ENCODE measurements at places on chromosomes 13 and 19.

- no peak for DNase-seq
Measured at GRCh38 chr13:85255978-85256377, 543.2 kb downstream of the SLITRK6 start.

DNA sequence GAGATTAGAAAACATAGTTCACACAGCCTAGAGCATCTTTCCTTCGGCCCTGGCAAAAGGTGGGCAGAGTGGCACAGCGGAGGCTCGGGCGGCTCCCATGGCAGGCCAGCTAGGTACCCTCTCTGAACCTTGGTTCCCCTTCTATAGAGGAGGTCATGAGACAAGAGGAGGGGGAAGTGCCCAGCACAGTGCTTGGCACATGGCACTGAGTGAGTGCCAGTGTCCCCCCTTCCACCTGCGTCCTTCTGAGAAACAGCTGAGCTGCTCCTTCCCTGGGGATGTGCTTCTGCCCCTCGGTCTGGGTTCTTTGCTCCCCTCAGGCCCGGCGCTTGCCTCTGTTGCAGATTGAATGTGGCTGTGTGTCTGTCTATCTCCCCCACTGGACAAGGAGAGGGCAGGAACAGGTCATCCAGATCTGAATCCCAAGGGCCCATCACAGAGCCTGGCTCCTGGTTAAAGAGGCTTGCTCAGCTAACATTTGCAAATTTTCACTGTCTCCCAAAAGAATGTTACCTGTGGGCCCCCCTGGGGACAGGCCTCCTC lies 165.6 kb downstream of the USP12 start:
- DNase-seq = no peak

GRCh38 chr19:13053761-13054625 lies 48.7 kb downstream of the LYL1 start:
- no peak for DNase-seq

DNA sequence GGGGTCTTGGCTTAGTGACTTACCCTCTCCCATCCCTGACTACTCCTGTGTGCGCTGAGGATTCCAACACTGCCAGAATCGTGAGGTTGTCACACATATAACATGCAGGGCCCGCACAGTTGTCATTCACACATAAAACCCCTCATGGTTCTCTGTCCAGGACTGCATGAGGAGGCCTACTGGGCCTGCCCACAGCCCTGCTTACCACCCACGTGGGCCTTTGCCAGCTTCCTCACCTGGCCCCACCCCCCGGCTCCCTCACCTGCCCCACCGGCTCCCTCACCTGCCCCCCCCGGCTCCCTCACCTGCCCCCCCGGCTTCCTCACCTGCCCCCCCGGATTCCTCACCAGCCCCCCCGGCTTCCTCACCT lies 197.2 kb downstream of the TEX29 start:
- no peak for DNase-seq

DNA sequence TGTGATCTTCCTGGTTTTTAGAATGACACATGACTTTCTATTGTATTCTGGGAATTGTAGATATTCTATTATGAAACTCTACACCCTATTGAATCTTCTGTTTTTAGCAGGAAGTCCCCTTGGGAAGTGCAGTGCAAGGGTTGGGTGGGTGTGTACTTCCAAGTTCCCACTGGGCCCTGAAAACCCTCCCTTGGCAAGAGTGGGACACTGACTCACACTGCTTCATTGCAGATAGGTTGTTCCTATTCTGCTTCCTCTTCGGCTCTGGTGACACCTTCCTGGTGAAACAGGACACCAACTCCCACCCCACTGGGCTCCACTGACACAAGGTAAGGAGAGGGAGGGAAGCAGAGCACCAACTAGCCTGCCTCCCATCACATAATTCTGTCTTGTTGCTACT lies 121.8 kb downstream of the KCTD12 start:
- DNase-seq = no peak

DNA sequence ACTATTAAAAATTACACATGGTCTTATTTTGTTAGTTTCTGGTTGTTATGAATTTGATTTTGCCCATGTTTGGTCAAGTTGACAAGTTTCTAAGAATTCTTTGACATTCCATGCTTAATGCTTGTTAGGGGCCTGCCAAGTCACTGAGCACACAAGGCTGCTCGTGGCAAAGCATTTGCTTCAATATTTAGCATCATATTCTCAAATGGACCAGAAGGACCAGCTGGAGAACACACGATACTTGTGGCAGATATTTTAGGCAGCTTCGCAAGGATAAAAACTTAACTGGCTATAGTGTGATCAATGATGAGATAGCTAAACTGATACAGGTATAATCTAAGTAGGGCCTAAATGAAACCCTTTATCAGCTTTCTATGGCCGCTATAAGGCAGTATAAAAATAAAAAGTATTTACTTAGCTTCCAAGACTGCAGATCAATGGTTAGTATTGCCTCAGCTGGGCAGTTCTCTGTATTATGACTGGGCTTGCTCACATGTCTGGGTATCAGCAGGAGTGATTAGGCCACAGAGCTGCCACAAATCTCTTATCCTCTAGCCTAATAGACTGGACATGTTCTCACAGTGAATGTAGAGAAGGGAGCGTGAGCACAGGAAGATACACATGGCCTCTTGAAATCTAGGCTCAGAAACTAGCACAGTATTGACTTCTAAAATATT lies 155.9 kb upstream of the SPRY2 start:
- no peak for DNase-seq

- DNase-seq = no peak
Measured at GRCh38 chr19:42023121-42023942, 29.3 kb upstream of the ATP1A3 start.

DNA sequence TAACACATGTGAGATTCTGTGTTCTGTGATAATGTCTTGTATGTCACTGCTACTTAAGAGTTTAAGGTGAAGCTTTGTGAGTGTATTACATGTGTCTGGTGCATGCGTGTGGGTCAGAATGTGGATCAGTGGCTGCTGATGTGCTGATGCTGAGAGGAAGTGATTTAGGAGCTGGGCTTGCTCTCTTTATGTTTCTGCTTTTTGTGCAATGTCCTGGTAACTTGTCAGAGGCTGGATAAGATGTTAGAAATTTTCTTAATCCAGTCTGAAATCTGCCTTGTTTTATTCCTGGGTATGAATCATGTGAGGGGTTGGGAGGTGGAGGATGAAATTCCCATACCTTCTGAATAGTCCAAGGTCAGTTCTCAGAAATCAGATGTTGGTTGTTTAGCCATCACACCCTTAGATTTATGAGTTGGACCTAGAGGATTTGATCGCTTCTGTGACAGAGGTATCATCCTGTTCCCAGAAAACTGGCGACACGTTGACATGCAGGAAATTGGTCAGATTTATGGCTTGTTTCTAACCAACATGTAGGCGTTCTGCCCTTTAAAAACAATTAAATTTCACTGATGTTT lies 24.5 kb upstream of the CXCL17 start:
- DNase-seq = no peak

- no peak for DNase-seq
Measured at GRCh38 chr13:30353060-30353459, 45.7 kb upstream of the KATNAL1 start.

- DNase-seq = no peak
Measured at GRCh38 chr19:41862445-41862986, 2.5 kb downstream of the RPS19 start.

- DNase-seq = no peak
Measured at GRCh38 chr13:103351035-103351828, 285.0 kb upstream of the SLC10A2 start.

DNA sequence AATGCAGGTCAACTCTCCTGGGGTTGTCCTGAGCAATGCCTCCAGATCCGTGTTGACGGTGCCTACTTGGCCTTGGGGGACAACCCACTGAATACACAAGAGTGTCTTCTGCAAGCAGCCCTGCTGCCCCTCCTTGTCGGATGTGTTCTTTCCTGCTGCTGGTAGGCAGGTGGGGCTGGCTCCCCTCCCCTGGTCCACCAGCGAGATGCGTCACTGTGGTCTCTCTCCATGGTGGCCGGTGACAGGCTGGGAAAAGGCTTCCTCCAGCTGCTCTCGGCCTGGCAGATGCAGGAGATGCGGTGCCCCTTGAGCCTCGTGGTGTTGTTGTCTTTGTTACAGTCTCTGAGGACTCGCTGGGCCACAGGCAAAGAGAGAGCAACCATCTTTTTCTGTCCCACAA lies 84.9 kb downstream of the RGCC start:
- no peak for DNase-seq

DNA sequence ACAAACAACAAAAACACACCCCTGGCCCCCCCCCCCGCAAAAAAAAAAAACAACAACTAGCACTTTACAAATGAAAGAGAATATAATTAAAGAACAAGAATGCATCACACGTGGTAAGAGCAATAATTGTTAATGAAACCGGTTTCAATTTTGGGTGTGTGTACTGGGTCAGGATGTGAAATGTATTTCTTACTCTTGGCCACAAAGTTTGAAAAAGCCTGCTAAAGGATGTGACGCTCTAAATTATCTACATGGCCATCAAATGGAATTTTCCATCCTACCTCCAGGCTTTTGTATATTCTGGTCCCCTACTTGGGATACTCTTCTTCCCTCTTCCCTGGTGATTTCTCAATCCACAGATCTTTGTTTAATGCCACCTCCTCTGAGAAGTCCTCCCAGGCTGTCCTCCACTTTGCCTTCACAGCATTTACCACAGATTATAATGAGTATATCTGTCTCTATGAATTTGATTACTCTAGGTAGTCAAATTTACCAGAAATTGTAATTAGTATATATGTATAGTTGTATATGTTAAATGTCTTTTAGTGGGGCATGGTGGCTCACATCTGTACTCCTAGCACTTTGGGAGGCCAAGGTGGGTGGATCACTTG lies 2.1 kb downstream of the SARS2 start:
- DNase-seq = no peak

- no peak for DNase-seq
Measured at GRCh38 chr13:70849222-70849621, 741.0 kb upstream of the KLHL1 start.

- no peak for DNase-seq
Measured at GRCh38 chr19:9673912-9674662, 813 bp downstream of the ZNF562 start.

DNA sequence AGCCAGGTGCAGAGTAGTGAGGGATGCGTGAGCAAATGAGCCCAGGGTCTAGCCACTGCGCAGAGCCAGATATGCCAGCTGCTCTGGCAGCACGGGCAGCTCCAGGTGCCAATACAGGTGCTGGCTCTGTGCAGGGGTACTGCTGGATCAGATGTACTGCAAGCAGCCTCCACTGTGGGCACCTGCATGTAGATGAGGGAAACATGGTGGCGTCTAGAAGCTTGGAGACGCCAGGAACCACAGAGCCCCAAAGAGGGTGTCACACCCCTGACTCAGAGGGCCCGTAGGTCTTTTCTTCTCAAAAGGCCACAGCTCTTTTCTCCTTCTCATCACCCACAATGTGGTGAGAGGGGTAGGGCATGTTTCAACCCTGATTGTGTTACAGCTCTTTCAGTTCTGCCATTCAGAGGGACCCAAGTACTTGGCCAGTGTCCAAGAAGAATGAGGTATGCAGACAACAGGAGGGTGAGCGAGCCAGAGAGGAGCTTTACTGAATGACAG lies 244.4 kb upstream of the SLITRK1 start:
- DNase-seq = no peak

DNA sequence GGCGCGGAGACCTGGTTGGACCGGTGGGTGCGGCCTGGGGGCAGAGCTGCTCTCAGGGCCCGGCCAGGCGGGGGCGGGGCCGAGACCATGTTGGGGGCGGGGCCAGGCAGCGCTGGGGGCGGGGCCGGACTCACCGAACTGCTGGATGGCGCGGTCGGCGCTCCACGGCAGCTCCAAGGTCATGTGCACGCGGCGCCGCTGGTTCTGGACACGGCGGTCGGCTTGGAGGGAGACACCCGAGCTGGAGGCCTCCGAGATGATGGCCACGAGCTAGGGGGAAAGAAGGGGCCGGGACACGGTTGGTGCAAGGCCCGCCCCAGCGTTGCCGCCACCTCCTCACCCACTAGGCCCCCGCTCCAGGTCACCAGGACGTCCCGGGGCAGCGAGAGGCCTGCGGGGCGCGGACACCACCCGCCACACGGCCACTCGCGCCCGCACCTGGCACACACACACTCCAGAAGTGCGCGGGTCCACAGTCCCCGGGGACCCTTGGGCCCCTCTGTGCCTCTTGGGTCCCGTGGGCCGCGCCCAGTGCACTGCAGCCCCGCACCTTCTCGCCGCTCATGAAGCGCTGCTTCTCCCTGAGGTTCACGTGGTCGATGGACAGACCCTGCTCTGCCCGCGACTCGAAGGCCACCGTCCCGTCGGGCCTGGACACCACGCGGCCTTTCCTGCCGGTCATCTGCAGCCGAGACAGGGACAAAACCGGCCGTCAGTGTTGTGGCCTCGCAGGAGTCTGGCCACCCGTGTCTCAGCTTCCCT lies 8.7 kb downstream of the GPX4 start:
- DNase-seq = peak; percentile 12

DNA sequence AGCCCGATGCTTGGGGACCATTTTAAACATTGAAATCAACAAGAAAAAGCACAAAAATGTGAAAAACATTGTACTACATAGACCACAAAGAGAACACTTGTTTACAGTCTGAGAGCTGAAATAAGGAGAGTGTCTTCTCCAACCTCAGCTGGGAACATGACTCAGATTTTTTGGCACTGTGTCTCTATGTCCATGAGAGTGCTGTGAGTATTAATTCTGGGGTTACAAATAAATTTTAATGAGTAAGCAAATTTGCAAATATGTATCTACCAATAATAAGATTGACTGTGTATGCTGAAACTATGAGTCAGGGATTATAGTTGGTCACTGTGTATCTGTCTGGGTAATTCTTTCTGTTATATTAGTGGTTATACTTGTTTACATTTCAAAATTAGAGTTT lies 174.0 kb downstream of the DCT start:
- no peak for DNase-seq

DNA sequence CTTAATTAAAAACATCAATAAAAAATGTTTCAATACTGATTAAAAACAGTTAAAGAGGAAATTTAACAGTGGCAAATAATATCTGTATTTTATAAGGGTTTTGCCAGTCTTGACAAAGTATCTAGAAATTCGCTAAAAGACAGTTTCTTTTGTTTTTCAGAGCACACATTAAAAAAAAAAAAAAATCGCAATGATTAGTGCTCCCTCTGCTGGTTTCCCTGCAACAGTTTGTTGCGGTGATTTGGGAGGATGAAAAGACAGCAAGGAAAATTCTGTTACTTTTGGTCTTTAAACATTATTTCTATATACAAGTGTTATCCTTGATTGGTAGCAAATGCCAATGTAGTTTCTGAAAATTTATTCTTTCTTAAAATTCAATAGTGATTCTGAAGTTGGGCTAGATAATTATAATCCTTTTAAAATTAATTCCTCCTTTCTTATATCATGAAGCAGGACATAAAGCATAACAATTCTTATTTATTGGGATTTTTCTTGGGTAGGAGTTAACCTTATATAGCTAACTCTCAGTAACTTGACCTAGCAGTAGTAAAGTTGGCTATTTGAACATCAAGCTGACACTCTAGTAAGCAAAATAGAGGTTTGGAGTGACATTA lies 23.1 kb upstream of the SPRY2 start:
- no peak for DNase-seq

DNA sequence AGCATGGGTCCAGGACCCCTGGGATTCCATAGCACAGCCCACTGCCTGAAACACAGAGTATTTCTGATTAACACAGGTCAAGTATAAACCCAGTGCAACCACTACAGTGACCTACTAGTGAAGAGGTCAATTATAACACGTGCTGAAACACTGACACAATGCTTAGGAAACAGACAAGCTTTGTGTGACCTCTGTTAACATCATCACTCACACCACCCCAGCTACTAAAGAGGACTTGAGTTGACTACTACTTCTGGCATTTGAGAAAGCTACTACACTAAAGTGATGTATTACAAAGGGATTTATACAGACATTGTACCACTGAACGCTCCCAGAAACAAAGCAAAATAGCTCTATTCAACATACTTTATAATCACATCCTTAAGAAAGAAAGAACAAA lies 1935.9 kb upstream of the PCDH20 start:
- no peak for DNase-seq
